IPS-NIHi11 (cell line): ENCODE measurements at places on chromosomes 3 and 15.

GRCh38 chr15:90207252-90207651 lies 6.1 kb downstream of the SEMA4B start:
- DNase-seq = no peak

DNA sequence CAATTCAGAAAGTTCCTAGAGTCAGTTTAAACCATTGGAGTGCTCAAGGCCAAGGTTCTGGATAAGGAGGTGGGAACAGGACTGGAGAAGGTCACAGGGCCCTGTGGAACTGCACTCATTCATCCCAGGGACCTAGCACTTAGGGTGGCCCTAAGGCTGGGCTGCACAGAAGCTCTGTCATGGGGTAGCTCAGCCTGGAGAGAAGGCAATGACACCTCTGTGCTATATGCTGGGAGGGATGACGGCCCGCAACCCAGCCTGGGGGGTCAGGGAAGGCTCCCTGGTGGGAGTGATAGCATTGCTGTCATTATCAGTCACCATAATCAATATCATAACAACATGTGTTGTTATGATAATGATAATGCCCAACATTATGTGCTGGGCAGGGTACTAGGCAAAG lies 13.4 kb downstream of the RBP1 start:
- no peak for DNase-seq

DNA sequence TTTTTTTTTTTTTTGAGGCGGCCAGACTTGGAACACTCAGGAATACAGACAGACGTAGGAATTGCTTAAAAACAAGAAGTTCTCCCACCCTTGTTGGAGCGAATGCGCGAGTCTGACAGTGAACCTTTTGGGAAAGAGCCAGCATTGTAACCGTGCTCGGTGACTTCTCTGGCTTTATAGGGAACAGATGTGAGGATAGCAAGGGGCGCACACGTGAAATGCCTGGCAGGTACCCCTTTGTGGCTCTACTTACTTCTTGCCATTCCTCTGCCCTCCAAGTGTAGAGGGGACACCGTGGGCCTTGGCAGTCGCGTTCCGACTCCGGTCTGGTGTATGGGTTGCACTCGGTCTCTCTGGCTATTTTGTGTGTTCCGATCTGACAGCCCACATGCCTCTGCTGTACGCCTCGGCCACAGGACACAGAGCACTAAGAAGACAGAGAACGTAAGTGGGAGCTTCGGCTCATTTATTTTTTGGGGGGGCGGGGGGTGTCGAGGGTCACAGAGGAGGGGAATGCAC lies 126.4 kb downstream of the ADAMTS9 start:
- DNase-seq = no peak

DNA sequence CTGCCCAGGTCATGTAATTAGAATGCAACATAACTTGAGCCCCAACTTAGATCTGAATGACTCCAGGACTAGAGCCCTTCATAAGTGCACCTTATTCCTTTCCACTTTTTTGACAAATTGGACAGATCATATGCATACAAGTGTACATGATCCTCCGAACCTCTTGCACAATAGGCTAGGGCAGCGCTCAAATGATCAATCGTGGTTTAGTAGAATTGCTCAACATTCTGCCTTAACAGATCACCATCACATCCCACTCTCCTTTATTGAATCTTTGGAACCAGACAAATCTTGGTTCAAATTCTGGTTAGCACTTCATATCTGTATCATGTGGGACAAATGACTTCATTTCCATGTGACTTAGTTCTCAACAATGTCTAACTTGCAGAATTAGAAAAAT lies 106.8 kb upstream of the CDIN1 start:
- no peak for DNase-seq

DNA sequence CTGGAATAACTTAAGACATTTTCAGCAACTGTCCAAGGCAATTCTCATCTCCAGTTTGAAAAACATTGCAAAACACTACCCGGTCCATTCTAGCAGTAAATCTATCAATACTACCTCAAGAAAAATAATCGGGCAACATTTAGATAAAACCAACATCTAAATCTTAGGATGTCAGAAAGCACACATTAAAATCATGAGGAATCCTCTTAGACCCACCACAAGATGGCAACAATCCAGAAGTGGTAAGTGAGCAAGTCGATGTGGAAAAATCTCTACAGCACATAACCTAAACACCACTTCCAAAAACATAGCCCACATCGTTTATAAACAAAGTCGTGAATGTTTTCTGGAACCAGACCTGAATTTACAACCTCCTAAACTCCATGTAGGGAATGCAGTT lies 5.7 kb downstream of the PLCH1 start:
- no peak for DNase-seq
